Activated CD8-positive, alpha-beta memory T cell treated with anti-CD3 and anti-CD28 coated beads for 48 hours (primary cell): ENCODE measurements at places on chromosomes 5 and 9.

DNA sequence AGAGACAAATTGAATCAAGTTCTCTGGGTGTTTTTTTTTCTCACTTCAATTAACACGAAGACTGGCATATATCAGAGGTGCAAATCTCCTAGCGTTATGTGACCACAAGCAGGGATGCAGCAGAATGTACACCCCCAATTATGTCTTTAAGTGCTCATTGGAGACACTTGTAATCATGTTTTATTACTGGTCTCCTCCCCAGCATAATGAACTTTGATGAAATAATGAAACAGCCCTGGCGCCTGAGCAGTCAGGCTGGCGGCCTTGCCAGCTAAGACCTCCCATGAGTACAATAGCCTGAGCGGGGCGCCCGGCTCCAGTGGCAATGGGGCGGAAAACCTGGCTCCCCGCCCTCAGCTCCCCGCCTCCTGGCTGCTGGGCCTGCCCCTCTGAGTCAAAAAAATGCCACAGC, 209.4 kb upstream of the MSX2 start:
- no peak for DNase-seq

DNA sequence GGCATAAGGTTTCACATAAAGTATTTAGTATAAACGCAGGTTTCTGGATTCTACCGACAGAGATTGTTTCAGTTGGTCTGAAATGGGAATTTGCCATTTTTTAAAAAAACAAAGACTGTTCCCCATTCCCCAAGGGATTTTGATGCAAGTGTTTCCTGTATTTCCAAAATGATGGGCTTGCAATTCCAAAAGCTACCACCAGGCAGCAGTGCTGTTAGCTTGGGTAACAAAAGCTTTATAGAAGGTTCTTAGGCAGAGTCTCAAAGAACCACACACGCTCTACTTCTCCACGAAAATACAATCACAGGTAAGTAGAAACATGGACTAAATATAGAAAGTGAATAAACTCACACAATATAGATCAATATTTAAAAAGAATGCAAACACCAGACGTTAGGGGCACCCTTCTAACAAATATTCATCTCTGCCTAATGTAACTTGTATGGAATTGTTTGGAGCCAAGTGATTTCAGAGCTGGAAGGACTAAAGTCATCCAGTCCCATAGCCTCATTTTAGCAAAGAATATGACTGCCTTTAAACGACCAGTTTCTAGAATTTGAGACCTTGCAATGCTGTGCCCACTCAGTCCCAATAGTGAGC, 154.3 kb downstream of the SPOCK1 start:
- no peak for DNase-seq

- DNase-seq: no peak
These were observed 22.1 kb downstream of the PTCH1 start for GRCh38 chr9:95494416-95495371.

DNA sequence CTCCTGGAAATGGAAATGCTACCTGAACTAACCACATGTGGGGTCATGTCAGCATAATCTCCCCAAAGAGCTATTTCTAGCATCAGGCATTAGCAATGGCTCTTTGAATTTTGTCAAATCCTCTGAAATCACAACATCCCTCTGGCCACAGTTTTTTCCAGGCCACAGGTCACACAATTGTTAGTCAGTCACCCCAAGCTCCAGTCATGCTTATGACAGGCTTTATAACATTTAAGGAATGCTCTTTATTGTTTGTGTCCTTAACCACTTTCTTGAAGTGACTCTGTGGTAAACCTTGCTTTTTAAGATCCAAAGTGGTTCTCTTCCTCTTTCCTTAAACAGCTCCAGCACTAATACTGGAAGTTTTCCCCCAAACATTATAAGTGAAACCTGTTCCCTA, 169.2 kb upstream of the HMHB1 start:
- no peak for DNase-seq

GRCh38 chr5:7927466-7928375, 58.8 kb downstream of the MTRR start:
- no peak for DNase-seq

DNA sequence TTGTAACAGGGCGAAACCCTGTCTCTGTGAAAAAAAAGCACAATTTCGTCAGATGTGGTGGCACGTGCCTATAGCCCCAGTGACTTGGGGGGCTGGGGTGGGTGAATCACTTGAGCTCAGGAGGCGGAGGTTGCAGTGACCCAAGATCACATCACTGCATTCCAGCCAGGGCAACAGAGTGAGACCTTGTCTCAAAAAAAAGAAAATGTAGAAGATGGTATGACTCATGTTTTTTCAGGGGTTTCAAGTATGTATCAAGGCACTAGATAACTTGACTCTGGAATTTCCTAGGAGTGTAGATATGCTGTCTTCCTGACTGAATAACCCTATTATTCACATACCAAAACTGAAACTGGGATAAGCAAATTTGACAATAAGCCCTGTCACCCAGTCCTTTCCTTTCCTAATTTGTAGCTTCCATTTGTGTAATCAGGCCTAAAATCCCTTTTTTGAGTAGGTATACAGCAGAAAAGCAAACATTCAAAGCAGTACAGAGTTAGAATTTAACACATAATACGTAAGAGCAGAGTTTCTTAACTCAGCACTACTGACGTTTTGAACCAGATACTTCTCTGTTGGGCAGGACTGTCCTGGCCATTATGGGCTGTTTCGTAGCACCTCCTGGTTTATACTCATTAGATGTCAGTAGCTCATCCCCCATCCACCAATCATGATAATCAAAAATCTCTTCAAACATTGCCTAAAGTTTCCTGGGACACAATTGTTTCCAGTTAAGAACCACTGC, 17.3 kb upstream of the ANKRD18B start:
- DNase-seq: no peak

DNA sequence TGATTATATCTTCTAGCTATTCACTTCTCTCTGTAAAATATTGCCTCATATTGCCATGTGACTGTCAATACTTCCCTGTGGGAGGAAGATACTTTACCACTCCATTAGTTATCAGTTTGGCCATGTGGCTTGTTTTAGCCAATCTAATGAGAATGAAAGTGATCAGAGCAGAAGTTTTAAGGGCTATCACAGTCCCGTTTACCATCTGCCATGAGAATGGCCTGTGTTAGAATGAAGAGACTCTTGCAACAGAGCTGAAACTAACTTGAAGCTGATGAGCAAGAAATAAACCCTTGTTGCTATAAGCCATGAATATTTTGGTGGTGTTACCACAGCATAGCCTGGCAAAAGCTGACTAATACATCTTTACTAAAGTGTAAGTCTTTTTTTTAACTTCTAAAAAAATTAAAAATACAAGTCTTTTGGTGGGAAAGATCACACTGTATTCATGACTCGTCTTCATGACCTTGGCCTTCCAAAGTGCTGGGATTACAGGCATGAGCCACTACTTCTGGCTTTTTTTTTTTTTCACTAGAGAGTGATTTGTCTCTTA, 68.0 kb upstream of the CTNNA1 start:
- DNase-seq: no peak

- DNase-seq: no peak
These were observed 636.7 kb downstream of the NR2F1-AS1 start for GRCh38 chr5:92944337-92944736.

GRCh38 chr5:93571114-93571949, 9.7 kb downstream of the NR2F1-AS1 start:
- DNase-seq: no peak

- no peak for DNase-seq
These were observed 6.2 kb upstream of the TPM2 start for GRCh38 chr9:35695943-35696401.

DNA sequence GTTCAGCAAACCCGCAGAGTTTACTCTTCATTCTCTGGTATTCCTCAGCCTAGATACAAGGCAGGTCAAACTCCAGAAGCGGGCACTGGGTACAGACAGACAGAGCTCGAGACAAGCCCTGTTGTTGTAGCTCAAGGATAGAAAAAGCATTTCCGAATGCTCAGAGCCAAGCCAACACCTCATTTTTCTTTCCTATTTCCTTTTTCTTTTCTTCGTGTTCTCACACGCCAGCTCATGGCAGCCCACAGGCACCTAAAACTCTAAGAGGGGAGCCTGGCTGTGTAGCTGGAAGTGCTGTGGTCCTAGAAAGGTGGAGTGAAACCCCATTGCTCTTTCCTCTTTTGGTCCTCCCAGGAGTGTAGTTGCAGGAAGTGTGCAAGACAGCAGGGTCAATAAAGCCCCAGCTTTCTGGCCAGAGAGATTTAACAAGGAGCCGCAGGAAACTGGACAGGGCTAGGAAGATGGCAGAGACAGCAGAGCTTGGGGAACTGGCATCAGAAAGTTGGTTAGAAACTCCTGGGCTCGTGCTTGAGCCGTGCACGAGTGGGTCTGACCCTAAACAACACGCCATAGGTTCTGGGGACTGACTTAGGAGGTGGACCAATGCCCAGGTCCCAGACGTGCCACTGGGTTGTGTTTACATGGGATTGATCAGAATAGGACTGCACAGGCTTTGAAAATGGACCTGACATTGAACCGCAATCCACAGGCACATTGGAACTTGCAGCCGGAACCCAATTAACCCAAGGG, 41.6 kb downstream of the ADAMTS2 start:
- DNase-seq: no peak

GRCh38 chr9:6715755-6716643, 41.8 kb upstream of the KDM4C start:
- DNase-seq: peak; percentile 57

DNA sequence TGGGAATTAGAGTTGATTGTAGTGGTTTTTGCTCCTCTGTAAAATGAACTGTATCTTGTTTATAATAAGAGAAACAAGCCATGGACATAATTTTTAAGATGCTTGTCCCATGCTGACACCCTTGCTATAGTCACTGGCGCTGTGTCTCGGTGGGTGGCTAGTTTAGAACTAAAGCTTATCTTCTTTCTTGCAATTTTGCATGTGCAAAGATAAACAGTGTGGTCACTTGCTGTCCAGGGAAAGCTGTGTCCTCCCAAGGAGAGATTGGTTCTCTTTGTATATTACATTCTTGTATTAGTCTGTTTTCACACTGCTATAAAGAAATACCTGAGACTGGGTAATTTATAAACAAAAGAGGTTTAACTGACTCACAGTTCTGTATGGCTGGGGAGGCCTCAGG, 143.8 kb downstream of the MELK start:
- DNase-seq: no peak

GRCh38 chr9:69132361-69132760, 41.7 kb upstream of the TJP2 start:
- no peak for DNase-seq

DNA sequence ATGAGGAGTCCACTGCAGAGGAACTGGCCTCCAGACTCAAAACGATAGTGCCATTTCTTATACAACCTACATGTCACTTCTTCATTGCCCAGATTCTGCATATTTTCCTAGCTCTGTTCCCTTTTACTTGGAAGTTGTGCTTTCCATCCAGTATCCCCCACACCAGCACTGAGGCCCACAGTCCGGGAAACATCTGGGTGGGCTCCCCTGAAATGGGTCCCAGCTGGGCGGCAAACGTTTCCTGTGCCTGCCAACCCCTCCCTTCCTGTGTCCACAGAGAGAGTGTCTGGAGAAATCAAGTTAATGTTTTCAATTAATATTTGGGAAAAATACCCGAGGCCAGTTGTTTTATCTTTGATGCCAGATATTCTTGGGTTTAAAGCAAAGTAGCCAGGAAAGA, 111.8 kb downstream of the COL23A1 start:
- DNase-seq: no peak

- DNase-seq: no peak
These were observed 467.1 kb upstream of the ST8SIA4 start for GRCh38 chr5:101370181-101370580.

- DNase-seq: no peak
These were observed 51.2 kb downstream of the RALGPS1 start for GRCh38 chr9:126965541-126966428.

GRCh38 chr9:93468763-93469456, 15.5 kb upstream of the FAM120AOS start:
- no peak for DNase-seq

GRCh38 chr9:87862536-87863268, 20.0 kb upstream of the SPATA31E1 start:
- DNase-seq: no peak

GRCh38 chr5:135466178-135467050, 14.3 kb upstream of the TIFAB start:
- DNase-seq: peak; percentile 68

GRCh38 chr9:134565316-134565915, 76.2 kb upstream of the COL5A1 start:
- DNase-seq: no peak

DNA sequence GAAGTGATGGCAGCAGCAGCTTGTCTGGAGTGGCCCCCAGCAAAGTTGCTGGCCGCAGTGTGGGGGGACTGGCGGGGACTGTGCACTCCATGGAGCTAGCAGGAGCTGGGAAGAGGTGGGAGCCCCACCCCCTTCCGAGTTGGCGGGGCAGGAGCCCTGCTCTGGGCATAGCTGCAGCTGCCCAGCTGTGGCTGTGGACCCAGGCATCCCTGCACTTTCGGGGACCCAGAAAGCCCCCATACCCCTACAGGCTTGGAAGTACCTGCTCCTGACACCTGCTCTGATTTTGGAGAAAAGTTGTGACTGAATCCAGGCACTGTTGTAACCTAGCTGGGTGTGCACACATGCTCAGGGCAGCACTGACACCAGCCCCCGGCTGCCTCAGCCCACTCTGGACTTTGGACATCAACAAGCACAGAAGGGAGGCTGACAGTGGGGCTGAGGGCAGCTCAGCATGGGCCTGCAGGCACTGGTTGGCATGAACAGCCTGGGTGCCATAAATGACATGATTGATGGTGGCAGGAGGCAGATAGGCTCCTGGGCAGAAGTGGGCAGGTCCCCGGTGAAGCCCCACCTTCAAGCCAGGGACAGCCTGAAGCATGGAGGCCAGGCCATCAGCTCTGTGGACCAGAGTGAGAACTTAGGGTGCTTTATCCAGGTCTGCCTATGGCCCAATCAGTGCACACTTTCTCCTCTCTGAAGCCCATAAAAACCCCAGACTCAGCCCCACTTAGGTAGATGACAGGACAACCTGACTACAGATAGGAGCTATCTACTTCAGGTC, 12.6 kb downstream of the LMBRD2 start:
- DNase-seq: no peak

GRCh38 chr5:118126159-118126558, 862.2 kb downstream of the DTWD2 start:
- DNase-seq: no peak

DNA sequence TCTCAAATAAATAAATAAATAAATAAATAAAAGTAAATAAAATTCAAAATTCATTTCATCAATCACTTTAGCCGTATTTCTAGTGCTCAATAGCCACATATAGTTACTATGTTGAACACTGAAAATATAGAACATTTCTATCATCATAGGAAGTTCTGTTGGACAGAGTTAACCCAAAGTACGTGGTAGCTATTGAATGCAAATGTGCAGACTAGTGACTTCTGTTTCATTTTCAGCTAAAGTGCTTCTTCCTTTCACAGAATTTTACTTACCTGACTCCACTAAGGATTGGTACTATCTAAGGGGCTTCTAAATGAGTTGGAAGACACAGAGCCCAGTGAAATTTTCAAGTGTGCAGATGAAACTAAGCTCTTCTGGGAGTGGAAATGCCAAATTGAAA, 1208.3 kb downstream of the MAT2B start:
- no peak for DNase-seq

DNA sequence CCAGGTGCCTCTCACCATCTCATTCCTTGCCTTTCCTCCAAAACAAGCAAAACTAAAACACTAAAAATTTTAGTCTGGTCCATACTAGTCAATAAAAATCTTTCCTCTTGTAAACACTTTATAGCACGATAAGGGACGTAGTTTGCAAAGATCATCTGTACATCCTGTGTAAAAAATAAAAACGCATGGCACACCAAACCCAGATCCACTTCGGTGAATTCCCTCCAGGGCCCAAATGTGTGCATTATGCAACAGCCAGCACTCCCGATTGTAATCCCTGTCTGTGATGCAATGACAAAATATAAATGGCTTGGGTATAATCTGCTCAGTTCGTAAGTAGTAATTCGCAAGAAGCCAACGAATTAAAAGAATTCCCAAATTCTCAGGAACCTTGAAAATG, 1.4 kb downstream of the FAM169A start:
- DNase-seq: no peak
